Activated T-helper 9 cell treated with anti-CD3 and anti-CD28 coated beads, Interleukin-2, amount 50 U/mL, for 16 hours (primary cell): ENCODE measurements at places on chromosomes 6 and 20.

GRCh38 chr20:952196-952795 is 36.2 kb upstream of the ANGPT4 start:
- no peak for DNase-seq

GRCh38 chr6:161200610-161201370 is 73.1 kb downstream of the AGPAT4 start:
- DNase-seq, result no peak

GRCh38 chr6:7747016-7747415 is 21.1 kb downstream of the BMP6 start:
- DNase-seq, result no peak

- DNase-seq, result no peak
Observed at GRCh38 chr6:155010940-155011339, 15.8 kb downstream of the TIAM2 start.

DNA sequence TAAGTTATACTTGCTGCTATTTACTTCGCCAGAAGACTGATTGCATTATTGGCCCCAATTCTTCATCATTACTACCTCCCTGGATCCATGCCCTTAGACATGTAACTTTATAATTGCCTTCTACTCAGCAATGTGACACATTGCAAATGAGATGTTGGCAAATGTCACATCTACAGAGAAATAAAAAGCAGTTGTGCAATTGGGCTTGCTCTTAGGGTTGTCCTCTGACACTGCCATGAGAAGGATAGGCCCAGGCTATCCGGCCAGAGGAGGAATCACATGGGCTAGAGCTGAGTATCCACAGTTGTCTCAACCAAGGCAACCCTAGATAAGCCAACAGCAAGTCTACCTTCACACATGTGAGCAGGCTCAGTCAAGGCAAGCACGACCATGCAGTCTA is 447.0 kb downstream of the PLCB1 start:
- no peak for DNase-seq

GRCh38 chr6:17204533-17204932 is 76.6 kb upstream of the RBM24 start:
- no peak for DNase-seq
